ENCODE measurements at places on chromosomes 5 and 9.
A peak's percentile ranks its signal among the peaks of the same experiment; 100 is the strongest.

DNA sequence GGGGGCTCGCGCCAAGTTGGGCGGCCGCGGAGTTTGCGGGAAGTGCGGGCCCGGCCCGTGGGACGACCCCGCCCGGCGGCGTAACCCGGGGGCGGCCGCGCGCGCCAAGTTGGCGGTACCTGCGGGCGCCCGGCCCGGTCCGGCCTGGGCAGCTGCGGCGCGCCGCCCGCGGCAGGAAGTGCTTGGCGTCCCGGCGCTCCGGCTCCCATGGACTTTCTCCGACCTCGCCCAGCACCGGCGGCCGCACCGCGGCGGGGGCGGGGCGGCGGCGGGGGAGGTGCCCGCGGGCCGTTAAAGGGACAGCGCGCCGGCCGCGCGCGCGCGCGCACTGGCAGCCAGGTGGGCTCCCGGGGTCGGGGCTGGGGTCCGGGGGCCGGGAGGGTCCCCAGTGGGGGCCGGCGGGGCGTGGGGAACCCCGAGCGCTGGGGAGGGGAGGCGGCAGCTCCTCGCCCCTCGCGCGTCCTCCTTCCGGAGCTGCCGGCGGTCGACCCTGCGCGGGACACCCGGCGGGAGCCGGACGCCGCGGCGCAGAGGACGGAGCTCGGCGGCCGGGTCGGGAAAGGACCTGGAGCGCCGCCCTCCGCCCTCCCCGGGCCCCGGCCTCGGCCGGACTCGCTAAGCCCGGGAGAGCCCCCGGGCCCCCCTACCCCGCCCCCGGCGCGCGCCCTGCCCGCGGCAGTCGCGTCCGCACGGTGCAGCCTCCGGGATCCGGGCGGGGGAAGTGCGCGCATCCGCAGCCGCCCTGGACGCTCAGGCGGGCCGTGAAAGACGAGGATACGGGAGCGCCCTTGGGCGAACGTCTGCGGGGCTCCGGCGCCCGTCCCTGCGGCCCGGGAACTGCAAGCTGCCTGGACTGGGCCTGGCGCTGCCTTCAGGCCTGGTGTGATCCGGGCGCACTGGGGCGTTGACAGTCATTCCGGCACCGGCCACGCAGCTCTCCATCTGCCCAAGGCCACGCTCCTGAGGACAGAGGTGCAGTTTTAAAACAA, at the start of gene NACC2:
TSS of gene NACC2 (minus strand) at position 220 of the 989 bp plus-strand sequence. CDS start 44,768 bp downstream, outside the sequence.
- DNase-seq: no peak

- no peak for DNase-seq
Measured at GRCh38 chr5:20605732-20606525, 617.9 kb upstream of the CDH18 start.

- DNase-seq: no peak
Measured at GRCh38 chr5:142342128-142342981, 17.5 kb upstream of the SPRY4 start.

DNA sequence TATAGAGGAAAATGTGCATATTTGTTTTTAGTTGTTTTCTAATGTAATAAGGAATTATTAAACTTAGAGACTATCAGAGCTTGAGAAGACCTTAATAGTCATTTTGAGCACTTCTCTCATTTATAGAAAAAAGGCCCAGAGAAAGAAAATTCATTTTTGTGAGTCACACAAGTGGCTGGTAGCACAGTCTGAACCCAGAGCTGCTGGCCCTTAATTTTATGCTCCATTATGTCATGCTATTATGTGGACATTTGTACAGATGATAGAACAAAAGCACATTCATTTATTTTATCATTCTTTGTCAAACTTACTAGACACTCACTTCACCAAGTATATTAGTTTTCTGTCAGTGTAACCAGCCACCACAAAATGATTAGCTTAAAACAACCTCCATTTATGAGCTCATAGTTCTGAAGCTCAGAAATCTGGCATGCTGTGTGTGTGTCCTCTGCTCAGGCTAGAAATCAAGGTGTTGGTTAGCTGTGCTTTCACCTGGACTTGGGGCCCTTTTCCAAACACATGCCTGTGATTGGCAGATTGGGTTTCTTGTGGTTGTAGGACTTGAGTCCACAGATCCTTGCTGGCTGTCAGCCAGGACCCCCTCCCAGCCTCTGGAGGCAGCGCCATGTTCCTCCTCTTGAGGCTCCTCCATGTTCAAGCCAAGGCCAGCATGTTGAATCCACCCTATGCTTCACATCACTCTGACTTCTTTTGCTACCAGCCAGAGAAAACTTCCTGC, 188.9 kb downstream of the ARHGAP26 start:
- no peak for DNase-seq

- no peak for DNase-seq
Measured at GRCh38 chr9:37939575-37940095, 35.7 kb upstream of the SLC25A51 start.

GRCh38 chr9:128992995-128993394, 35.1 kb downstream of the SH3GLB2 start:
- no peak for DNase-seq

GRCh38 chr5:108064302-108064701, 317.6 kb downstream of the FBXL17 start:
- no peak for DNase-seq

DNA sequence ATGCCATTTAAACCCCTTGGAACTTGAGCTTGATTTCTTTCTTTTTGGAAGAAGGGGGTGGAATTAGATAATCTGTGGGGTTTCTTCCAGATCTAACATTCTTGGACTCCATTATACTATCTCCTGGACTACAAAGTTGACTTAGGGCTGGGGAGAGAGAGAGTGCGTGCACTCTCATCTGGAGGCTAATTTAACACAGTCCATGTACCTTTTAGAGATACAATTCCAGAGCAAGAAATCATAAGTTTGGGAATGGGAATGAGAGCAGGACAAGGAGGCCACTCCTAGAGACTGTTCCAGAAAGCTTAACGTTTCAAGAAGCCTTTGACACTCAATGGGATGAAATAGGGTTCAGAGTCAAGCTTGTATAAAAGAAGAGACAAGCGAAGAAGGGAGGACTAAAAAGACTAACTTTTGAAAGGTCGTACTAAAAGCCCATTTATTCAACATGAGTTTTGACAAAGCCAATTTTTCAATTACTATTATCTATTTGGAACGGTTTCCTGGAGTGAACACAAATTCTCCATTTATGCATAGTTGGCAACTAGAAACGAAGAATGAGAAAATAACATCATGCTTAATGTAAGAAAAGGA, 83.4 kb downstream of the ACTL7B start:
- no peak for DNase-seq

DNA sequence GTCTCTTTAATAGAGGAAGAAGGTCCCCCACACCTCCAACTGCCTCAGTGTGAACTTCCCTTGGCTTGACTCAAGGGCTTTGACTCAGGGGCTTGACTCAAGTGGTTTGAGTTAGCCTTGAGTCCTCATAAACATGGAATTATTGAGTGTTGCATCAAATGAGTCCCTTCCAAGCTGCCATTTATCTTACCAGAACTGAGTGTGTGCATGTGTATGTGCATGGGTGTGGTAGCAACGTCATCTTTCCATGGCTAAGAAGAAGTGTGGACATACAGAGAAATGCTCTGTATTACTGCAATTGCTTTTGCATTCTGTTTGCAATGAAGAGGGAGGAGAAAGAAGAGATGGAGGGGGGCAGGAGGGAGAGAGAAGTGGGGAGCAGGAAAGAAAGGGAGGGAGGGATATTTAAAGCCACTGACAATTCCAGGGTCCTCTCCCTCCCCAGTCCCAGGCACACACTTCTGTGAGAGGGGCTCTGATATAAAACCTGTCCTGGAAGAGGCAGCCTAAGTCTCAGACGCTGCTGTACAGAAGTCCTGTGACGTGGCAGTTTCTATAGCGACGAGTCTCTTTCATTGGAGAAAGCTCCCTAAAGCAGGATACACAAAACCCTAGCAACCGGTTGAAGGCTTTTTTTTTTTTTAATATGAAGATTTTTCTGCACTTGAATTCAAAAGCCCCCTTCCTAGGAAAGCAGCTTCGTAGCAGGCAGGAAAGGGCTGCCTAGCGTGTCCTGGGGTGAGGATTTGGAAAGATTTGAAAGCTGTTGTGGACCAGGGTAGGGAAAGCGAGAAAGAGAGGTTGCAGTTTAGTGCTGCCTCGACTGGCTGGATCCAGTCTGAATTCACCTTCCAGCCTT, 93.3 kb upstream of the MAP1B start:
- no peak for DNase-seq

DNA sequence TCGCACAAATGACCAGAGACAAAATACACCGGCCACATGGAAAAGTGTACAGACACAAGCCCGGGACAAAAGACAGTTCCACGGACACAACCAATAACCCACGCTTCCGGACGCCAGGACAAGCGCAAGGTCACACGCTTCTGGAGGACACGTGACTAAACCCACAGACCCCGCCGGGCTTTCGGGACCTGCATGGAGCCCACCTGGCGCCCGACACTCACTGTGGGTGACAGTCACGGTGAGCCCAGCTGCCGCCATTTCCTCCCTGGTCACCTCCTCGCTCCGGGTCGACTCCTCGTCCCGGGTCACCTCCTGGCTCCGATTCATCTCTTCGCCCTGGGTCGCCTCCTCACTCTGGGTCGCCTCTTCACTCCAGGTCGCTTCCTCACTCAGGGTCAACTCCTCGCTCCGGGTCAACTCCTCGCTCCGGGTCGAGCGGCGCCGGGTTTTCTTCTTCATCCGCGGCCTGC, 470 bp downstream of the BAG1 start:
- DNase-seq: peak; percentile 58

GRCh38 chr5:151018846-151019245, 1.5 kb upstream of the GPX3 start:
- DNase-seq: no peak

- DNase-seq: no peak
Measured at GRCh38 chr9:87684627-87685219, 41.2 kb upstream of the CTSL start.

- DNase-seq: peak; percentile 26
Measured at GRCh38 chr9:126516936-126517832, 96.5 kb upstream of the LMX1B start.

- DNase-seq: no peak
Measured at GRCh38 chr9:111955048-111955447, 58.4 kb downstream of the UGCG start.

- no peak for DNase-seq
Measured at GRCh38 chr5:124990723-124991122, 244.3 kb upstream of the ZNF608 start.

- peak; percentile 68 for DNase-seq
Measured at GRCh38 chr5:54902791-54903473, 82.5 kb downstream of the ESM1 start.

- no peak for DNase-seq
Measured at GRCh38 chr5:137760719-137761516, 6.8 kb upstream of the HNRNPA0 start.

- DNase-seq: no peak
Measured at GRCh38 chr5:38110130-38110529, 148.2 kb upstream of the EGFLAM start.

DNA sequence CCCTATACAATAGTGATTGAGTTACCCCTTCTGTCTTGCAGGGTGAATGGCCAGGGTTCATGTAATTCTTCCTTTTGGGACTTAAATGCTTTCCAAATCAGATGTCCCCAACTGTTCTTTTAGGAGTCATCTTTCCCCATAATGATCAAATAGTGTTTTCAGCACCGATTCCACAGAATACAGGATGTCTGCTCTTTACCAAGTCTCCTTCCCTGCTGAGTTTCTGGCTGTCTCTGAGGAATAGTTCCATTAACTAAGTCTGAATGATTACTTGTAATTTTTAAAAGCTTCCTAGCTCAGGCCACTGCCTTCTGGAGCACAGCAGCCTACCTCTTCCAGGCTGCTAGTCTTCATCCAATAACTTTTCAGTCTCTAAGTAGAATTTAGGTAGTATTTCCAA, 630.7 kb upstream of the ZNF608 start:
- no peak for DNase-seq

GRCh38 chr5:153888781-153889180, 149.9 kb downstream of the FAM114A2 start:
- no peak for DNase-seq

DNA sequence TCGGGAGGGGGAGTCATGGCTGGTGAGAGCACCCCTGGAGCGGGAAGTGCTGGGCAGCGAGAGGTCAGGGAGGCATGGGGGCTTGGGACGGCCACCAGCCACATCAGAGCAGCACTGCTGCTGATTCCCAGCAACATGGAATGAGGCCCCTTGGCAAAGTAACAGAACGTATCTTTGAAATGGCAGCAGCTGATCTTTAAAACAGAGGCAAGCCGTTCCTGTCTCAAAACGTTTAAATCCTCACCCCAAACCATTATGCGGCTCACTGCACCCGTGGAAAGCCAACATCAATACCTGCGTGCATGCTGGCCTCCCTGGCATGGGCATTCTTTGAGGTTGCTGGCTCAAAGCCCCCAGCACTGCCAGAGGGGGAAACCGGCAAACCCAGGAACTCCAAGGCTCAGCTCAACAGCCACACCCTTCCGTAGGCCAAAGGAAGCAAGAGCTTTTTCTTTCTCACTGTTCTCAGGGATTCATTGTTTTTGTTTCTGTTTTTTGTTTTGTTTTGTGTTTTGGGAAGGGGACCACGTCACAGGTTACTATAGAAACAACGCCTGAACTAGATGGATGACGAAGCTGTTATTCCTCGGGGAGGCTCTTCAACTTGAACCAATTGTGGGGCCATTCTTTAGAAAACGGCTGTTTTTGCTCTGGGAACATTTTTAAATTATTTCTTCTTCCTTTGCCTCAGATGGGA, 28.1 kb upstream of the OBP2B start:
- no peak for DNase-seq

GRCh38 chr9:78158286-78158685, 77.6 kb upstream of the CEP78 start:
- no peak for DNase-seq

DNA sequence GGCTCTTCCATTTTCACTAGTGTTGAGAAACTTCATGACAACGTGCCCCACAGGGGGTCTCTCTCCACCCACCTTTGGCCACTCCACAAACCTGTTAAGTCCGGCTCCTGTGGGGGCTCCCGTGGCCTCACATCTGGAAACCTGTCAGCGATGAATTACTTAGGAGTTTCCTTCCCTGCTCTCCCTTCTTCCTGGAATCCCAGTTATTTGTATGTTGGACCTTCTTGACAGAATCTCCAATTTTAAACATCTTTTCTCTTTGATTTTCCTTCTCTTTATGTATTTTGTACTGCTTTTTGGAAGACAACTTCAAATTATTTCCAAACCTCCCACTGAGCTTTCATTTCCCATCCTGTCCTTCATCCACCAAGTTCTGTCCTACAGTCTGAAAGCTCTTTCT, 55.1 kb upstream of the NRARP start:
- no peak for DNase-seq

DNA sequence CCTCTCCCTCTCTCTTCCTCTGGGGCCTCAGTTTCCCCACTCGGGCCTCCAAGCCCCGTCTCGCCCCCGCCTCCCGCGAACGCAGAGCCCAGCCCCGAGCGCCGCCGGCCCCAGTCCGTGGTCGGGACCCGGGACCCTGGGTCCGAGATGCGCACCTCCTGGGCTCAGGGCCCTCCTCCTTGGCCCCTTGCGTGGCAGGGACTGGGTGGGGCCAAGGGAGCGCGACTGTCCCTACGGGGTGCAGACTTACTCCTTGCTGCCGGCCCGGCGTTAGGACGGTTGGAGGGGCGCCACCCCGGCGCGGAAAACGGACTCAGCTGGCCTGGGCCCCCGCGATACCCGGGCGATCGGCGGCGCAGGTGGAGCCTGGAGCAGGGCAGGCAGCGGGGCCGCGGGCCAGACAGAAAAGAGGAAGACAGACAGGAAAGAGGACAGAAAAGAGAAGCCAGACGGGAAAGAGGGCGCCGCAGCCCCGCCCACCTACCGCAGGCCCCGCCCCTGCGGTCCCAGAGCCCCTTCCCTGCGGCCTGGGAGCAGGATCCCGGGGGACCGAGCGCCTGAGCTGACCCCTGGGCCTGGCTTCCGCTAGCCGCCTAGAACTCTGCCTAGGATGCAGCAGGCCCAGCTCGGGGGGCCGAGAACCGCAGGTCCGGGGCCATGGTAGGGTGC, at the start of gene GBGT1:
TSS of gene GBGT1 (minus strand) at position 411 of the 669 bp plus-strand sequence. CDS start 1,502 bp downstream, outside the sequence.
- DNase-seq: no peak

GRCh38 chr5:140311011-140311467, 8.1 kb upstream of the PFDN1 start:
- DNase-seq: no peak

All from thymus (tissue), 14 donors.